Spleen (tissue), 13 donors: ENCODE measurements at places on chromosomes 4 and X. TPM values are rescaled to one million over a fixed set of nuclear protein-coding genes. Genes with fewer than 3 reads are reported as not detected.

Gene CT45A5
- polyA plus RNA-seq, result not detected

Gene TIGD4
- polyA plus RNA-seq, result 0.09 TPM

Gene UCHL1
- polyA plus RNA-seq, result 11.2 TPM

Gene TCEAL1
- polyA plus RNA-seq, result 27.9 TPM

Gene OCIAD2
- 37.6 TPM for polyA plus RNA-seq

Gene CLIC2
- polyA plus RNA-seq, result 29.3 TPM

Gene PAGE2B
- 0.53 TPM for polyA plus RNA-seq

Gene LNX1
- polyA plus RNA-seq, result 0.13 TPM

Gene FGFBP1
- polyA plus RNA-seq, result 0.08 TPM

Gene PTCHD1
- 0.07 TPM for polyA plus RNA-seq

Gene AMELX
- not detected for polyA plus RNA-seq

Gene DCAF16
- 9.2 TPM for polyA plus RNA-seq

Gene INTU
- 1.8 TPM for polyA plus RNA-seq

Gene CT45A2
- not detected for polyA plus RNA-seq

Gene FGD1
- 1.5 TPM for polyA plus RNA-seq

Gene POU3F4
- polyA plus RNA-seq, result not detected

Gene NEK1
- polyA plus RNA-seq, result 4.4 TPM

Gene RHOXF2
- polyA plus RNA-seq, result not detected

Gene YY2
- 0.28 TPM for polyA plus RNA-seq

Gene ERCC6L
- polyA plus RNA-seq, result 0.35 TPM

Gene PCDH19
- polyA plus RNA-seq, result 0.02 TPM

Gene C4orf50
- polyA plus RNA-seq, result 0.02 TPM

Gene SEC24D
- 9.4 TPM for polyA plus RNA-seq

Gene COX18
- polyA plus RNA-seq, result 10.1 TPM

Gene FAM133A
- 0.22 TPM for polyA plus RNA-seq

Gene TCEAL4
- polyA plus RNA-seq, result 96.4 TPM

Gene USP26
- polyA plus RNA-seq, result not detected

Gene FGF13
- polyA plus RNA-seq, result 4.0 TPM

Gene SSX2
- polyA plus RNA-seq, result not detected

Gene UCP1
- not detected for polyA plus RNA-seq

Gene PABPC4L
- polyA plus RNA-seq, result not detected

Gene AVPR2
- 0.22 TPM for polyA plus RNA-seq
